ENCODE measurements at places on chromosomes 3 and 15.

- DNase-seq = no peak
Observed at GRCh38 chr15:99613481-99613880, 47.7 kb downstream of the MEF2A start.

DNA sequence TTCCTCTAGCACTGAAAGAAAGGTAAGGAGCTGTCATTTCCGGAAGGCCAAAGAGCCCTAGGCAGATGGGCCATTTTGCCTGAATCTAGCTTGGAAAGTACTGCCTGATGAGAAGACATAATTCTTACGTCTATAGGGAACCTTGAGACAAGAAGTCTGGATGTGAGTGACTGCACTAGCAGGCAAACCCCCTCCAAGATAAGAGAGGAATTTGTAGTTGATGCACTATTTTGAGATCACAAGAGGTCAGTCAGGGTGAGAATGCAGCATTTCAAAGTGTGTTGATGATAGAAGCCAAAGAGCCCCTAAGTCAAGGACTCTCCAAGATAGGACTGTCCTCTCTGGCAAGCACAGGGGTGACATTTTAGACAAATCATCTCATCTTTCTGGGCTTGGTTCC is 99.2 kb downstream of the HES1 start:
- no peak for DNase-seq

- DNase-seq = peak; percentile 59
Observed at GRCh38 chr3:44952689-44953088, 23.3 kb downstream of the ZDHHC3 start.

DNA sequence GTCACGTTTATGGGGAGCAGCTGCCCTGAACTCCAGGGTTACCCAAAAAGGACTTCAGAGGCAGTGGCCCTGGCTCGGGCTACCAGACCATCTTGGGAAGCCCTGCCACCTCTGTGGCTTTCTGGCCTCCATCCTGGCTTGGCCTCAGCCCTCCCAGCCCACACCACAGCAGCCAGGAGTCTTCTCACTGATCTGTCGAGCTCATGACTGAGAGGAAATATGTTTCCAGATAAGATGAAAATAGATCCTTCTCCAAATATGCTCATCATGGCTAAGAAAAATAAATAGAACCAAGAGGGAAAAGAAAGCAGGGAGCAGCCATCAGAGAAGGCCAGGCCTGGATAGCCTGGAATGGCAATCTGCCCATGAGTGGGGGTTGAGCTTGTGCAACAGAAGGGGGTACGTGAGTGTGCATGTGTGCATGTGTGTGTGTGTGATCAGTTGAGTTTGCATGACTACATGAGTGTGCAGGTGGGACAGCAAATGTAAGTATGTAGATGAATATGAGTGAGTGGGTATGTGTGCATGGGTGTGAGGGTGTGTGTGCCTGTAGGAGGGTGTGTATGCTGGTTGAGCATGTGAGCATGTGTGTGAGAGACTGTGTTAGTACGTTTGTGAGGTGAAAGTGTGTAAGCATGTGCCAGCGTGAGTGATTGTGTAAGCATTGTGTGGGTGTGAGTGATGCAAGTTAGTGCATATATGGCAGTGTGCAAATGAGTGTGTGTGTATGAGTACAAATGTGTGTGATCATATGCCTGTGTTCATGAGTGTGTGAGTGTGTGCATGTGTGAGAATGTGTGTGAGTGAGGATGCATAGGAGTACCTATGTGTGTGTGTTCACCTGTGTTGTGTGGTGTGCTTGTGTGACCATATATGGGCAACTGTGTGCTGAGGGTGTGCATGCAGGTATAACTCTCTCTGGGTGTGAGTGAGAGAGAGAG is 9.9 kb upstream of the RFT1 start:
- DNase-seq = no peak

GRCh38 chr3:131591394-131592014 is 88.7 kb upstream of the MRPL3 start:
- DNase-seq = peak; percentile 32

GRCh38 chr3:130117933-130118332 is 36.3 kb downstream of the ALG1L2 start:
- no peak for DNase-seq

DNA sequence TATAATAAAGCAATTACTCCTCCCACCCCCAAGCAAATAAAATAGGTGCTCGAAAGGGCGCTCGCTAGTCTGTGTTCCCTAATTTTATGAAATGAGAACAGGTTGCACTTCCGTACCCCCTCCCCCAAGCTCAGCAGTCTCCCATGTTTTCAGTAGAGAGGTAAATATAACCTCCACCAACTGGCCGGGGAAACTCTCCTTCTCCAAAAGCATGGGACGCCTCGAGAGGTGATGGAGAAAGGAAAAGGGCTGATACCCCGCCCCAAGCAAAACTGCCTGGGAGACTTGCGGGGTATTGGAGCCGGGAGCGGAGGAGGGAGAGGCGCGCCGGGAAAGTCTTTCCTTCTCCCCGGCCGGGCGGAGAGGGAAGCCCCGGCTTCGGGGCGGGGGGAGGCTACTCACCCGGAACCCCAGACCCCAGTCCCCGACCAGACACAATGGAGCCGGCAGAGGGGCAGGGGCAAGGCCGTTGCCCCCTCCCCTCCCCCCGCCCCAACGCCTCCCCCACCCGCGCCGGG is 605 bp downstream of the DCUN1D1 start:
- peak; percentile 23 for DNase-seq

DNA sequence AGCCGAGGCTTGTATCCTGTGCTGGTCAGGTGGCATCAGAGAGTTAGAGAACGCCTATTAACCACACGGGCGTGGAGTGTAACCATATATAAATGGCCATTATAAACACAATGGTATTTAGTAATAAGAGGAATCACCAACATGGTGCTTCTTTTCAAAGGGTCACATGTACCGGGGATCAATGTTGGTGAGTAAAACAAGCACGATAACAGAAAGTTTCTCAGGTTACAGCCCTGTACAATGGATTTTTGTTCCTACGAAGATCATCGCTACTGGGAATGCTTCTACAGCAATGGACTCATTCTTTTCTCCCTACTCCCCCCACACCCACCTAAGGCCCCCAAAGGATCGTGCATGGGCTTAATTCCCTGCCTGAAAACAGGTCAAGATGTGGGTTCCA is 42.5 kb downstream of the MEIS2 start:
- DNase-seq = no peak

- DNase-seq = no peak
Observed at GRCh38 chr15:40253167-40253790, 14.4 kb downstream of the PAK6 start.

DNA sequence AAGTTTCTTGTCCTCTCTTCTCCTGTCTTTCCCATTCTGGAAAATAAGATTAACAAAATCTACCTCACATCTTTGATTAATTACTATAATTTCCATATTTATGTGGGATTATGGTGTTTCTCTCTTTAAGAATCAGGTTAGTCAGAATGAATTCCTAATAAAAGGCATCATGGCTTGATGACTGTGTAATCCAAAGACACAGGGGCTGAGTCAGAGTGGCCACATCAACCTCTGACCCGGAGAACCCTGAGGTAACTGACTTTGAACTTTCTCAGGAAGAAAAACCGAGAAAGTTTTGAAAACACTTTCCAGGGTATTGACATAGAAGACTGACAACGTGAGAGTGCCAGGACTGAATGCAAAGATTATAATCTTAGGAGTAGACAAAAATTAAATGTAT is 170.3 kb upstream of the MCTP2 start:
- DNase-seq = peak; percentile 51

GRCh38 chr3:141292356-141293058 is 60.9 kb downstream of the PXYLP1 start:
- DNase-seq = no peak

- DNase-seq = no peak
Observed at GRCh38 chr15:83081256-83082014, 14.4 kb upstream of the BTBD1 start.

DNA sequence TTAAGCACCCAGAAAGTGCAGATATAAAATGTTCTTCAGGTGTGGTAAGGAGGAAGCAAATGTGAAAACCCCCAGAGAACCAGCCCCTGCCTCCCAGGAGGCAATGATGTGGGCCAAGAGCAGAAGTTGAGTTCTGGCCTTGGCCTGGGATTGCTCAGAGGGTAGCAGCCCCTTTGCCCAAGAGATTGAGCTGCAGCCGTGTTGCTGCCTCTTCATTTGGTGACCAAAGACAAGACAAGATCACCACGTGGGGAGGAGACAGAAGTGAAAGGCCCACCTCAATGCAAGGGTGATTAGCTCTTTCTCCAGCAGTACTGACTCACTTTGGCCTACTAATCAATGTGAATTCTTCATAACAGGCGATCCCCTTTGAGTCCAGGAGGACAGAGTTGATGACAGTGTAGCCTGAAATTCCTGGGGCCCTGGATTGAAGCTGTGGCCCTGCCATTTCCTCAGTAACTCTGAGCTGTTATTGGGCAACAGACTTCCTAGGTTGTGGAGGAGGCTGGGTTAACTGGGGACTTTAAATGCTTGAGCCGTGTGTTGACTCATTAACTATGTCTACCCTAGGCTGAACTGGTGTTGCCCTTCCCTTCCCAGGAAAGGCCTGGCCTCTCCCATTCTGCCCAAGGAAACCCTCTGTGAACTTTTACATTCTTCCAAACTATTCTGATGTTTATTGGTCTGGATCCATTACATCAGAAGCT is 86.5 kb downstream of the ST6GAL1 start:
- DNase-seq = peak; percentile 68

DNA sequence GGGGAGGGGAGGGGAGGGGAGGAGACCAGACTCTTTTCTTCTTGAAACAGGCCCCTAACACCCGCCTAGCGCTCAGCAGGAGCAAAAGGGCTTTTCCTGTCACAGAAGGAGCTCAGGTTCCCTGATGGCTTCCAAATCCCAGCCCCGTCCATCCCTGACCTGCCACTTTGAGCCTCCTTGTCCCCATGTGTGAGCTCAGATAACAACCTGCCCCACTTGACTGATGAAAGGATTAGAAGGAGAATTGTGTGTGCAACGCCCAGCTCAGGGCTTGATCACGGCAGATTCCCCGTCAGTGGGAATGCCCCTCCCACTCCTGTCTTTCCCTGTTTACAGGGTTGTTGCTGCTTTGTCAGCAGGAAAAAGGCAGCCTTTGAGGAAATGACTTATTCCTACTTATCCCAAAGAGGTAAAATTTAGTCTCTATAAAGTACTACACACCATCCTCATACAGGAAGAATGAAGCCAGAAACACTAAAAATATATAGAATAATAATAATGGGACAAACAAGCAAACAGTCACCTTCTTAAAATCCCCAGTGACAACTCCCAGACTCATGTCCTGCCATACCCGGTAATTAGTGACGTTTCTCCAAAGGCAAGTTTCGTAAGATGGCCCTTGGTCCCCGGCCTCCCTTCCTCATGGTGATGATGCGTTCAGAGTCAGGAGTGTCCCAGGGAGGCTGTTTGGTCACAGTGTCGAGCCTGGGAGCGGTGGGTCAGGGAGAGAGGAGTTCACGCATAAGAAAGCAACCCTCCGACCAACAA is 6.1 kb upstream of the LRRC15 start:
- DNase-seq = peak; percentile 29

All from epithelial cell of esophagus (primary cell).